NCI-H1930 (cell line): ENCODE measurements at places on chromosomes 1 and 21.

GRCh38 chr1:213759359-213760181 is 228.2 kb upstream of the PROX1 start:
- DNase-seq: no peak

DNA sequence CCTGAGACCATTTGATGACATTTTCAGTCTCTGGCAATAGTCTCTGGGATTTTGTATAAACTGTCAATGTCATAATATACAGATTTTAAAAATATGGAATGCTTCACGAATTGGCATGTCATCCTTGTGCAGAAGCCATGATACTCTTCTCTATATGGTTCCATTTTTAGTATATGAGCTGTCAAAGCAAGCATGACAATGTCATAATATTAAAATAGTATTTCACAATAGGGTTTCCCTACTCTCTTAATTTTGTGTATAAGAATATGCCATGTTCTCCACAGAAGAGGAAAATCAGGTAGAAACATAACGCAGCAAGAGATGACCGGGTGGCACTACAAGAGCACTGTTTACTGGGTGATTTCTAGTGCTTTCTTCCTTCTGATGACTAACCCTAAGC is 8.3 kb upstream of the DIPK1A start:
- no peak for DNase-seq

DNA sequence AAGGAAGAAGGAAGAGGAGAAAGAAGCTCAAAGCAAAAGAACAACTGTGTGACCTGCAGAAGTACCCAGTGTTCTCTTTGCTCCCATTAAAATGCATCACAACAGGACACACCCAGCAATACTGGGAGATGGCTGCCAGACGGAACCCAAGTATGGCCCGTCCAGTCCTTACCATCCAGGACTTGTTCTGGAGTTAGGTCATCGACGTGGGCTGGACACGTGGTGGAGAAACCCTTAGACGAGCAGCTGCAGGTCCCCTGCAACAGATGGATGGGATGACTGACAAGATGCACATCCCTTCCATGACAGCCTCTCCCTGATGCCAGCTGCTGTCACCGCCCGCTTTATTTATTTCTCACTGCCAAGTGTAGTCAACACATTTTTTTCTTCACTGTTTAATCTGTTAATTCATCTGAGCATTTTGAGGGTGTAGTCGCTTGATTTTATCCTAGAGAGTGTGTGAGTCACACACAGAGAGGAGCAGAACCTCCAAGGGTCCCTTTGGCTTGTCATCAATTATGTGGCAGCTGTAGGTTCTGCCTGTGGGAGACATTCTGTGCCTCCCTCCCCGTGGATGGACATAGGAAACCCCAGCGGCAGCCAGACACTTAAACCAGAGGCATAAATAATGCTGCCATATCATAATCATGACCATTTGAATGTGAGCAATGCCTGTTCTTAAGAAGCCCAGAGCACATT is 80.9 kb downstream of the ABCA4 start:
- no peak for DNase-seq

- DNase-seq: no peak
Measured at GRCh38 chr21:24025101-24025500, 1582.2 kb downstream of the MRPL39 start.

DNA sequence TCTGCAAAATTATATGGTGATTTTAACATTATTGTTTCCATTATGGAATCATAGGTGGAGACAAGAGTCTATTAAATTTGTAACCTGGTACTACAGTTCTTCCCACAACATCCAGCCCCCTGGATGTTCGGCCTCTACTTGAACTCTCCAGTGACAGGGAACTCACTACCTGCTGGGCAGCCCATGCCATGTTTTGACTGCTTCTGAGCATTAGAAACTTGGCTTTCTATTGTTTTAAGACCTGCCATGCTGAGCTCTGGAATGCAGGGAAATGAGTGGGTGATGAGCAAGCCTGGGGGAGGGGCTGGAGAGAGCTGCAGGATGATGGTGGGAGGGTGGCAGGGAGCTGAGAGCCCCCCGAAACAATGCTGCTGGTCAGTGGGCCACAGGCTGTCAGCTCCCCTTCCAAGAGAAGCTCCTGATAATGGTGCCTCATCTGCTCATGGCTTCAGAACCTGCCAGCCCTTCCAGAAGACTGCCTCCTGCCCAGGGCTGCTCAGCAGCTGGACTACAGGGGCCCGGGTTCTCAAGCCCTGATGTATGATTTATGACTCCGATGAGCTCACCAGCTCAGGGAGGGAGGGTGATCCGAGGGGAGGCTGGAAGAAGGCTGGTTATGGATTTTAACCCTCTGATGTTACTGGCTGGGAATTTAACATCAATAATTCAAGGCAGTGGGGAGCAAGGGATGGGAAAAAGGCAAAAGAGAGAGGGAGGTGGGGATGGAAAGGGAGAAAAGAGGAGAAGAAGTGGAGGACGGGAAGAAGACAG is 205.0 kb downstream of the HIVEP3 start:
- no peak for DNase-seq

DNA sequence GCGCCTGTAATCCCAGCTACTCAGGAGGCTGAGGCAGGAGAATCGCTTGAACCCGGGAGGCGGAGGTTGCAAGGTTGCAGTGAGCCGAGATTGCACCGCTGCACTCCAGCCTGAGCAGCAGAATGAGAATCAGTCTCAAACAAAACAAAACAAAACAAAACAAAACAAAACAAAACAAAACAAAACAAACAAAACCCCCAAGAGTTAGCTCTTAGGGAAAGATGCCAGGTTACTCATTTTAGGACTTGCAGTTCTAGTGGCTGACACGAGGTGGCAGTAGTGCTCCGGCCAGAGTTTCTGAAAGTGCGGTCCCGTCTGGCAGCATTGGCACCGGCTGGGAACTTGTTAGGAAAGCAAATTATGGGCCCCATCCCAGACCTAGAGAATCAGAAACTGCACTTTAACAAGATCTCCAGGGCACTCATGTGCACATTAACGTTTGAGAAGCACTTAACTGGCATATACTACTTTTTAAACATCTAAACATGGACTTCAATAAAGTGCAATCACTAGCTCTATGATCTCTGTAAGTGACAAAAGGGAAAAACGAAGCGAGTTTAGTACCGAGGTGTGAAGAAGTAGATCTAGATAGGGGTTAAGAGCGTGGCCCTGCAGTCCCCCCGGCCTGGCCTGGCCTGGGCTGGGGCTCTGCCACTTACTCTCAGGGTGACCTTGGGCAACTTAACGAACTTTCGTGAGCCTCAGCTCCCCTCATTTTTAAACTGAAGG is 41.9 kb upstream of the TNFRSF1B start:
- peak; percentile 51 for DNase-seq

DNA sequence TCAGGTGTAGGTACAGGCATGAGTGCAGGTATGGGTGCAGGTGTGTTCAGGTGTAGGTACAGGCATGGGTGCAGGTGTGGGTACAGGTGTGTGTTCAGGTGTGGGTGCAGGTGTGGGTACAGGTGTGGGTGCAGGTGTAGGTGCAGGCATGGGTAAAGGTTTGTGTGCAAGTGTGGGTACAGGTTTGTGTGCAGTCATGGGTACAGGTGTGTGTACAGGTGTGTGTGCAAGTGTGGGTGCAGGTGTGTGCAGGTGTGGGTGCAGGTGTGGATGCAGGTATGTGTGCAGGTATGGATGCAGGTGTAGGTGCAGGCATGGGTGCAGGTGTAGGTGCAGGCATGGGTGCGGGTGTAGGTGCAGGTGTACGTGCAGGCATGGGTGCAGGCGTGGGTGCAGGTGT is 79.4 kb upstream of the ACTL8 start:
- DNase-seq: no peak
